ENCODE measurements at places on chromosomes 11 and 22.

- no peak for DNase-seq
Measured at GRCh38 chr11:120778685-120779490, 245.0 kb upstream of the TBCEL start.

GRCh38 chr11:67404515-67405195 is 772 bp downstream of the TBC1D10C start:
- DNase-seq = no peak

DNA sequence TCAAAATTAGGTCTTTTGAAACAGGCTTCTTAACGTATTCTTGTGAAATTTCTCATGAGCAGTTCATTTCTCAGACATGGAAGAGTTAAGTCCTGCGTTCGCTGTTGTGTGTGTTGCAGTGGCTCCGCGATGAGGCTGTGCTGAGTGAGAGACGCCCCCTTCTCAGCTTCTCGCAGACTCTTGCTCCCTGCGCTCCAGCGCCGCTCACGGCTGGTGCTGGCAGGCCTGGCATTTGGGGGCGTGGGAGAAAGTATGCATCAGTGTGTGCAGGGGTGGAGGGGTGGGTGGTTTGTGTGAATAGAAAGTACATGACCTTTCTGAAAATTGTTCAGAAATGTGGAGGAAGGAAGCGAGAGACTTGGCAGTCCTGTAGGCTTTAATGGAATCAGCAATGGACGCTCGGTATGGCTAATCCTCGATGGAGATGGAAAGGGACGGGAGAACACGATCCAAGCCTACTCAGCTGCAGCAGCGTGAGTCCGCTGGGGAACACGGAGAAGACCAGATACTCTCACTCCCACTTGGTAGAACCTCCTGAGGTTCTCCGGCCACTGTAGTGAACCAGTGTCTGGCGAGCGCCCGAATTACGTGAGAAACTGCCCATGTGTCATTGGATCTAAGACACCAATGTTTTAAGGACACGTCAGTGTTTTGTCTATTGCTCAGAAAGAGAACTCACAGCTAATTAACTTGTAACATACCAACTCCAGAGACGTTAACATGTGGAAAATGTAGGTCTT is 5.9 kb downstream of the TAB1 start:
- DNase-seq = no peak

- DNase-seq = no peak
Measured at GRCh38 chr11:75597636-75598035, 35.6 kb downstream of the SERPINH1 start.

DNA sequence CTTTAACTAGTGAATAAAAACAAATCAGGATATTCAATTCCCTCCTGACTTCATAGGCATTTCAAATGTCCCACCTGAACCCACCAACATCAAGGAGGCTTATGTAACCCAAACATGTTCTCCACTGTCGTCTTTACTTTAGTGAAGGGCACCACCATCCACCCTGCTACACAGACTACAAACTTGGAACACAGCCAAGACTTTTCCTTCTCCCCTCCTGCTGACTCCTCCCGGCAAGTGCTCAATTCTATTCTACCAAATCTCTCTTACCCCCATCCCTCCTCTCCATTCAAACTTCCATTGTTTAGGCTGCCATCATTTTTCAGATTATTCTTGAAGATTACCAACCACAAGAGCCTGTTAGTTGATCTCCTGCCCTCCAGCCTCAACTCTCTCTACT is 24.3 kb downstream of the SAAL1 start:
- no peak for DNase-seq

DNA sequence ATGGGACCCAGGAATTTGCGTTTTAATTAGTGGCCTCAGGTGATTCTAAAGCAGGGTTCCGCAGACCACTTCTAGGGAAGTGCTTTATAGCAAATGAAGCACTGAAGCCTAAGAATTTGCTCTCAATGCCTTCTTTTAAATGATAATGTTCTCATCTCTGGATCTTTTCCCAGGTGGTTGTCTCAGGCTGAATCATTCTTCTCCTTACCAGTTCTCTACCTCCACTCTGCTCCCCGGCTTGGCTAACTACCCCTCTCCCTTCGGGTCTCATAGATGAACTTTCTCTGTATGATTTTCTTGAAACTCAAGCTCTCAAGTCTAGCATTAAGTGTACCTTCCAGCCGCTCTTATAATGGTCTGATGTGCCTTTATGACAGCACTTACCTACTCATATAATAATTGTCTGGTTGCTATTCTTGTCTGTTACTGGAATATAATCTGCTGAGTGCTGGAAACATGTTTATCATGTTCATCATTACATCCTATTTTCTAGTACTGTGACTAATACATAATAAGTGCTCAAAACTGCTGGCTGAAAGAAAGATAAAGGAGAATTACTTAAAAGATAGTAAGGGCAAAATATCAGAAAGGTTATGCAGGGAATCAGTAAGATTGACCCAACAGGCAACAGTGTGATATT is 195.9 kb upstream of the SESN3 start:
- DNase-seq = no peak

GRCh38 chr11:129639300-129639699 is 176.3 kb upstream of the TMEM45B start:
- peak; percentile 84 for DNase-seq

DNA sequence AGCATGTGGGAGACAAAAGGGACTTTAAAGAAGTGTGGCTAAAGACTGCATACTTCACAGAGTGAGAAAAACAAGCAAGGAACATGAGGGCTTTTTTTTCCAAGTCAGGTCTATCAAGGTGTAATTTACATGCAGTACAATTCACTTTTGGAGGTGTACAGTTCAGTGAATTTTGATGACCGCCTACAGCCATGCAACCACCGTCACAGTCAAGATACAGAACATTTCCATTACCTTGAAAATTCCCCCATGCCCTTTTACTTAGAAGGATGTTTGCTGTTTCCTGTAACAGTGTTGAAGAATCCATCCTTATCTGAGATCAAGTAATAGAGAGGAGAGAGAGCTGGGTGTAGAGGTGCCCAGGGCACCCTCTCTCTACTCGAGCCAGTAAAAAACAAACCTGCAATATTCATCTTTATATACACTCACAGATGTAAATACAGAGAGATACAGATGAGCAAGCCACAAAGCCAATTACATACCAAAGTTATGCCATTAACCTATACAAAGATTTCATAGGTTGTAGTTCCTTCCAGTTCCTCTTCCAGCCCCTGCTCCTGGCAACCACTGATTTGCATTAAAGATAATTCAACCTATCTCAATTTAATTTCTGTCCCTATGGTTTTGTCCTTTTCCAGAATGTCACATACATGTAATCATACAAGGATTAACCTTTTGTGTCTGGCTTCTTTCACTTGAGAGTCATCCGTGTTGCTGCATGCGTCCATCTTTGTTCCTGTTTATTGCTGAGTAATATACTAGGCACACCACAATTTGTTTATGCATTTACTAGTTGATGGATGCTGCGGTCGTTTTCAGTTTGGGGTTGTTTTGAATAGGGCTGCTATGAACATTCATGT is 35.0 kb upstream of the RASD2 start:
- no peak for DNase-seq

- DNase-seq = no peak
Measured at GRCh38 chr11:10747733-10748132, 3.3 kb upstream of the CTR9 start.

GRCh38 chr22:19710020-19710768 is 4.1 kb upstream of the SEPTIN5 start:
- no peak for DNase-seq

DNA sequence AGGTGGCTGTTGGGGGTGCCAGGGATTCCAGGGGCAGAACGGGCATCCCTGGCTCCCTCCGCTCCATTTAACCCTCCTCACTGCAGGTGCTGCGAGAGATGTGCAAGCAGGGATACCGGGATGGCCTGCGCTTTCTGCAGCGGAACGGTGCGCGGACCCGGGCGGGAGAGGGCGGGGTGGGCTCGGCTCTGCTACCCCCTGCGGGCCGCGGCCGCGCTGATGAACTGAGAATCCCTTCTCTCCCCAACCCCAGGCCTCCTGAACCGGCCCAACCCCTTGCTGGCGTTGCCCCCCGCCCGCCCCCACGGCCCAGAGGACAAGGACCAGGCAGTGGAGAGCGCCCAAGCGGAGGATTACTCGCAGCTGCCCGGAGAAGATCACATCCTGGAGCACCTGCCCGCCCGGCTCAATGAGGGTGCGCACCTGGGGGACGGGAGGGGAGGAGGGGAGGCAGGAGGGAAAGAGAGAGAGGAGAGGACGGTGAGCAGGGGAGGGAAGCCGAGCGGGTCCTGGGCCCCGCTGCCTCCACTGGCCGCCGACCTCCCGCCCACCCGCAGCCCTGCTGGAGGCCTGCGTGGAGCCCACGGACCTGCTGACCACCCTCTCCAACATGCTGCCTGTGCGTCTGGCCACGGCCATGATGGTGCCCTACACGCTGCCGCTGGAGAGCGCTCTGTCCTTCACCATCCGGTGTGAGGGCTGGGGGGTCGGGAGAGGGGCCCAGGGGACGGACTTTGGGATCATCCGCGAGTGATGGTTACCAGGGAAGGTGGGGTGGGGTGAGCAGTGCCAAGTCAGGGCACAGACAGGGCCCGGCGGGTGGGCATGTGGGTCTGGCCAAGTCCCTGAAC is 4.1 kb upstream of the CRACR2B start:
- DNase-seq = no peak

- no peak for DNase-seq
Measured at GRCh38 chr11:111460856-111461255, 51.3 kb downstream of the BTG4 start.

GRCh38 chr11:1815751-1816150 is 19.0 kb upstream of the SYT8 start:
- DNase-seq = no peak

- DNase-seq = no peak
Measured at GRCh38 chr11:116112087-116112935, 608.1 kb upstream of the CADM1 start.

- no peak for DNase-seq
Measured at GRCh38 chr22:36182056-36182455, 19.6 kb downstream of the APOL4 start.

DNA sequence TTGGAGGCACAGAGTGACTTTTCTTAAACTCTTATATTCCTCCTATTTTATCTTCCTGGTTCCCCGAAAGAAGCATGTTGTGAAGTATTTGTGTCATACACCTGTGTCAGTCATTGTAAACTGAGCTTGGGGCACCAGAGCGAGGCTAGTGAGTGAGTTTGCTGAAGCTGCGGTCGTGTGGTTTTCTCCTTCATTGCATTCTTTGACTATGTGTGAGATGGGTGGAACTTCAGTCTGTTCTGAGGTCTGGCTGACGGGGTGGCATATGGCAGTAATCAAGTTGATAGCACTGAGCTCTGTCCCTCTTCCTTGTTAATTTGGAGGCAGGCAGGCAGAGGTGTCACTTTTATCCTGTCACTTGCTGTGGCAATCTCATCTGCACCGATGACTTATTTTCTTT is 4.2 kb downstream of the VPS26B start:
- peak; percentile 27 for DNase-seq

DNA sequence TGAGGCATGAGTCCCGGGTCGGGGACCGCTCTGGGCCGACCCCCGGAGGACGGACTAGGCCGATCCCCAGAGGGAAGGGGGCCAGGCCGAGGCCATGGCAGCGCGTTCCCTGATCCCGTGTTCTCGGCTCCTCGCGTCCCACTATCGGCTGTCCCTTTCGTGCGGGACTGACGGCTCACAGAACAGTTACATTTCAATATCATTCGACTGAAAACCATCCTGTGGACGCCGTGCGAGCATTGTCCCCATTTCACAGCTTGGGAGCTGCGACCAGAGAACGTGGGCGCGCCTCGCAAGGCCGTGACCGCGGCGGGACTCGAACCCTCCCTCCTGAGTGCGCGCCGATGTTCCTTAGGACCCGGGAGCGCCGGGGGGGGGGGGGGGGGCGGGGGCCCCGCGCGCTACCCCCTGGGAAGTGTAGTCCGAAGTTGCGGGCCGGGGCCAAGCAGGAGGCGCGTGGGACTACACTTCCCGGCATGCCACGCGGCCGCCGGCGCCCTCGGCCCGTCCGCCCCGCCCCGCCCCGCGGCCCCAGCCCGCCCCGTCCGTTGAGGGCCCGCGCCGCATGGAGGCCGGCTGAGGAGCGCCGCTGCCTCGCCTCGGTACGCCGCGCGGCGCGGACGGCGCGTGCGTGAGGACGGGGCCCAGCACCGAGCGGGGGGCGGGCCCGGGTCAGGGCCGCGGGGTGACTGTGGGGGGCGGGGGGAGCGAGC is at the start of gene TRABD:
Gene TRABD, plus strand, starts transcription at position 539 of the 713 bp plus-strand sequence. CDS start 7,148 bp downstream, outside the sequence.
- DNase-seq = peak; percentile 51

DNA sequence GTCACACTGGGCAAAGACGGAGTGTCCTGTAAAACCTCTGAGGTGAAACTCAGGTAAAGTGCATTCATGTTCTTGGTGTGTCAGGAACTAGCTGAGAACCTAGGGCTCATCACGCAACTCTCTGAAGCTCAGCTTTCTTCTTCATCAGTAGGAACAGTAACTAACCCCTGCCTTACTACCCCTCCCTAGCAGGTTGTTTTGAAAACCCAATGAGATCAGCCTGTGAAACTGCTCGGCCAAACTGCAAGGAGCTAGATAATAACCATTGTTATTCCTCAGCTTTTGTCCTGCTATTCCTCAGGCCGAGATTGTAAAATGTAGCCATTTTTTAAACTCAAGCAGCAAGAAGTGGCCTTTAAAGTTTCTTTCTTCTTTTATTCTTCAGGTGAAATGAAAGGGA is 9.8 kb upstream of the FJX1 start:
- no peak for DNase-seq

DNA sequence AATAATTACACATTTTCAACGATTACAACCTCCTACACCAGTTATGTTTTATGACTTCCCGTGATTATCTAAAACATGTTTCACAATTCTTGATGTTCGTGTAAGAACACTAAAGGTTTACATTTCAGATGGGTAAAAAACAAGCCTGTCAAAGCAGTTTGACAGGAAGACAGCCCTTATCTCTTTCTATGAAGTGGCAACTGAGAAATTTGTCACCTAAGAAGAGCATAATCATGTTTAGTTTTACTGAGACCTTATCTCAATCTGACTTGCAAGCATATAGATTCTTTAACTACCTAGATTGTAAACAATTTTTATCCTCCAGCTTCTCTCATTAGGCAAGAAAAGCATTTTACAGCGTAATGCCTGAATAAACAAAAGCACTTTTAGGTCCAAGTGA is 218.4 kb upstream of the ZBED5 start:
- DNase-seq = no peak

DNA sequence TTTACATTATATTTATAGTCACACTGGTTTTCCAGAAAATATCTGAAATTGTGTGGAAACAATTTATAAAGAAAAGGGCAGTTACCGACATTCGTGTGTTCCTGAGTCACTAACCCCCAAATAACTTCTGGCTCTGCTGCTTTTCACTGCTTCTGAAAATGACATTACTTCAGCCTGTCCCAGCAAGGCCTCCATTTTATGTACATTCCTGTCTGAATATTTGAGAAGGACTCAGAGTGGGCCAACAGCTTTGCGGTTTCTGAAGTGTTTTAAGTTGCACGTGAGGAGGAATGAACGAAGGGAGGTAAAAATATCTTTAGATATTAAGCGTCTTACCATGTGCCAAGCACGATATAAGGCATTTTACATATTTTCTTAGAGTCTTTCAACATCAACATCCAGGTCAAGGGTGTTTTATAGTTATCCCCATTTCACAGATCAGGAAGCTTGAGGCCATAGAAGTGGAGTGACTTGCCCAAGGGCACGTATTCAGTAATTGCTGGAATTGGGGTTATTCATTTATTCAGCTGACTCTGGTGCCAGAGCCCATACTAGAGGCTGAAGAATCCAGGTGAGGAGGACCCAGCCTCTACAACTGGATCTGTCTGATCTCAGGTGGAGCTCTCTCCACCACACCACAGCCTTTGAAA is 30.8 kb upstream of the WNT11 start:
- DNase-seq = no peak

GRCh38 chr22:32761251-32761903 is 40.1 kb upstream of the TIMP3 start:
- no peak for DNase-seq
